ELF-1 (cell line): ENCODE measurements at places on chromosomes 11 and 22.
A peak's percentile ranks its signal among the peaks of the same experiment; 100 is the strongest.

- no peak for DNase-seq
Measured at GRCh38 chr11:58490827-58491226, 17.1 kb downstream of the OR5B21 start.

DNA sequence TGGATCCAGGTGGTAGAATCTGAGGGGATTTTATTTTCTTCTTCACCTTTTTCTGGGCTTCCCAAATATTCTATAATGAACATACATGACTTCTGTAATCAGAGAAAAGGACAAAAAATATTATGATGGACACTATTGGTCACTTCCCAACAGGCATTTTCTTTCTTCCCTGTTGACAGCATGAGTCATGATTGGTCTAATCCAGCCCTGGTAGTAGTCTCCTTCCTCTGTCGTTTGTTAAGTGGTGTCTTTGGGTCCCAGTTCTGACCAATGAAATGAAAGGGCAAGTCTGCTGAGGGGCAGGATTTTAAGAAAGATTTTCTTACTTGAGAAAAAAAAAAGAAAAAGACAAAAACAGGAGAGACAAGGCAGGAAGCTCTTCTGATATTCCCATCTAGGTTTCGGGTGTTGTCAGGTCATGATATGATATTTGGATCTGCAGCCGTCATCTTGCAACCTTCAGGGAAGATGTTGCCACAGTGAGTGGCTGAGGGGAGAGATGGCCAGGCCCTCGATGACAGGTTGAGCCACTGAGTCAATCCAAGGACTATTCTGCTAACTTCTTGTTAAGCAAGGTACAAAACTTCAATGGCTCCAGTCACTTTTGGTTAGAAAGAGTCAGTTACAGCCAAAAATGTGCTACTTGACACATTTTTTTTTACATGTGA lies 23.3 kb upstream of the PLEKHB1 start:
- DNase-seq: no peak

DNA sequence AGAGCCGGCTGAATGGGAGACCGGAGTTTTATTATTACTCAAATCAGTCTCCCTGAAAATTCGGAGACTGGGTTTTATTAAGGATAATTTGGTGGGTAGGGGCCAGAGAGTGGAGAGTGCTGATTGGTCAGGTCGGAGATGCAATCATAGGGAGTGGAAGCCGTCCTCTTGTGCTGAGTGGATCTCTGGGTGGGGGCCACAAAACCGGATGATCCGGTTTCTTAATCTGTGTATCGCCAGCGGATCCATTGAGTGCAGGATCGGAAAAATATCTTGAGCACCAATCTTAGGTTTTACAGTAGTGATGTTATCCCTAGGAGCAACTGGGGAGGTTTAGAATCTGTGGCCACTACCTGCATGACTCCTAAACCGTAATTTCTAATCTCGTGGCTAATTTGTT lies 886 bp upstream of the NIPSNAP1 start:
- peak; percentile 43 for DNase-seq

DNA sequence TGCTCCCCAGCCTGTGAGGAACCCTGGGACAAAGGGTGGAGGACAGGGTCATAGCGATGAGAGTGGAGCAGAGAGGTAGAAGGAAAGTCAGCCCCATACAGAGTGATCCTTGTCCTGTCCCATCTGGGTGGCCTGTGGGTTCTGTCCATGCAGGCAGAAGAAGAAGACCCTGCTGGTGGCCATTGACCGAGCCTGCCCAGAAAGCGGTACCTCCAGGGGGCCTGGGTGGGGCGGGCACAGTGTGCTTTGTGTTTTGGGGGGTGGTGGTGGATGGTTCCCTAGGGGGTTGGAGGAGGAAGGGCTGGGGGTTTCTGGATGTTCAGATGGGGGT lies 7.9 kb downstream of the SIDT2 start:
- DNase-seq: no peak

- peak; percentile 31 for DNase-seq
Measured at GRCh38 chr11:131851964-131852755, 481.7 kb downstream of the NTM start.

GRCh38 chr22:44939451-44939850 lies 70.4 kb downstream of the PHF21B start:
- no peak for DNase-seq

DNA sequence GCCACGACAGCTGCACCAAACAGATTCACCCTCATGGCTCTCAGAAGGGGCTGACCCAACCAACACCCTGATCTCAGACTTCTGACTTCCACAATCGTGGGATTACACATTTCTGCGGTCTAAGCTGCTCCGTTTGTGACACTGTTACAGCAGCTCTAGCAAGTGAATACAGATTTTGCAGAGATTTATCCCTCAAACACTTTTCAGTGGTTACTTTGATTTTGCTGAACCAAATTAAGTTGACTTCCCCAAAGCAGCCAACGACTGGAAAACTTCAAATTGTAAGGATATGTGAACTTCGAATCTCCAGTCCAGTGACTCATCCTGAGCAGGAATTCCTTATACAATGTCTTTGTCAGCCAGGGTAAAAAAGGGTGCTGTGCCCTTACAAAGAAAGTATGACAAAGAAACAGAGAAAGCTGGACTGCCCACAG lies 14.8 kb upstream of the INCENP start:
- DNase-seq: no peak

GRCh38 chr11:114083391-114084252 lies 24.1 kb downstream of the ZBTB16 start:
- DNase-seq: no peak

GRCh38 chr22:47801541-47802245 lies 1039.2 kb downstream of the TBC1D22A start:
- no peak for DNase-seq

DNA sequence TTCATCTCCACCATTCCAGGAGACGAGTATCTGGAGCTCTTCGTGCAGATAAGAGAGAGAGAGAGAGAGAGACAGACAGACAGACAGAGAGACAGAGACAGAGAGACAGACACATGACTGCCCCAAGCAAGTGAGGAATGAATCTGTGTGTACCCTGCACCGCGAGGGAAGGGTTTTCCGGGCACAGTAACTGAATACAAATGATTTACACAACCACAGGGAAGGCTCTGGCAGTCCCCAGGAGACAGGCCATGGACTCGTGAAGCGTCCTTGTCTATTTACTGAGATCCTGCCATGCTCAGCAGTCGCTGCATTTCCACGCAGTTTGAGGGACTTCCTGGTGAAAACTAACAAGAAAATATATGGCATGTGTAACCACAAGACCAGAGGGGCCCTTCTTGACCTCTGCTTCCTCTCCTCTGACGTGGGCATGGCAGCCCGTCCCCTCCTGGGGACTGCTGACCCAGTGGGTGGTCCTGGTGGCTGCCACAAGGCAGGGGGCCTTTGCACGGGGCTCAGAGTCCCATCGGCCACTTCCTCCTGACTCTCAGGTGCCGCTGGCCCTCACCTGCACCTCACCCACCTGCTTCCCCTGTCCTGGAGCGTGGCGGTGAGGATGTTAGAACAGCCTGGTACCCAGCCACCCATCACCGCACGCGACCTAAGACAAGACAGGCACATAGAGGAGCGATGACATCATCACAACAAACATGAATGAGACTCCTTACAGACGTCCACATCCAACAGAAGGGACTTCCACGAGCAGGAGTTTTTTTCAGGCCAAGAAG lies 75.9 kb downstream of the PHF21B start:
- DNase-seq: no peak

DNA sequence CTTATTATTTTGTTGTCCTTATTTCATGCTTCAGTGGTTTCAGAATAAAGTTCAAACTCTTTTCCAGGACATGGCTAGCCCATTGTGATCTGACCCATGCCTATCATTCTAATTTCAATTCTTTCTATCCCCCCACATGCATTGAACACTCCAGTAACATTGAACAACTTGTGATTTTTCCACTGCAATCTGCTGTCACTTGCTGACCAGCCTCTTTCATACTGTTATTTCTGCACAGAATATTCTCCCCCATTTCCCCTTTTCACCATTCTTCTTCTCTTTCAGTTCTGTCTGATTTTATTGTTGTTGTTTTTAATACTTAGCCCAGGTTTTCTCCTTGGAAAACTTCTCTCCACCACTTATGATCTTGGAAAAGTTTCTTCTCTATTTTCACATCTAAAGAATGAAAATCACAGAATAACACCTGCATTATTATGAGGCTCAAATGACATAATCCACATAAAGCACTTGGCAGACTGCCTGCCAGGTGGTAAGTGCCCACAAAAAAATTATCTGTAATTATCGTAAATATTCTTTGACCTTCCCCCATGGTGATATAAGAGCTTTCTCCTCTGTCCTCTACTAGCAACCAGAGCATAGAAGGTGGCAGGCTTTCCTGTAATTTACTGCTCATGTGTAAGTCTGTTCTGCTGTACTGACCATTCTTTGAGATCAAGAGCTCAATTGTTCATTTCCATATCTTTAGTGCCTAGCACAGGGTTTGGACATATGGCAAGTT lies 51.9 kb upstream of the EED start:
- no peak for DNase-seq

GRCh38 chr11:1353383-1354124 lies 36.2 kb upstream of the BRSK2 start:
- DNase-seq: peak; percentile 52

DNA sequence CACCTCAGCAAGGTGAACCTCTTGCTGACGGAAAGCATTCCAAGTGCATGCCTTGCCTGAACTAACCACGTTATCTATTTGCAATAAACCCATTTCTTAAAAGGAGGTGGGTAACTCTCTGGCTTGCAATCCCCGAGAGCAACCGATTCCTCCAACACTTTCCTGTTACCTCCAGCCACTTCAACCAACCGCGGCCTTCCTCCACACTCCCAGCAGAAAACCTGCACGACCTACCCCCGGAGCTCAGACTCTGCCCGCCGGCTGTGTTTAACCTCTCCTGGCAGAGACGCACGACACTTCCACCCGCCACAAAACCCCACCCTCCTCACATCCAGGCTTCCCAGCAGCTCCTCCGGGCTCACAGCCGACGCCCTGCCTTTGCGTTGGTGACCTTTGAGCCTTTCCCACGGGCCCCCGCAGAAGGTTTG lies 708 bp downstream of the SCO2 start:
- no peak for DNase-seq

DNA sequence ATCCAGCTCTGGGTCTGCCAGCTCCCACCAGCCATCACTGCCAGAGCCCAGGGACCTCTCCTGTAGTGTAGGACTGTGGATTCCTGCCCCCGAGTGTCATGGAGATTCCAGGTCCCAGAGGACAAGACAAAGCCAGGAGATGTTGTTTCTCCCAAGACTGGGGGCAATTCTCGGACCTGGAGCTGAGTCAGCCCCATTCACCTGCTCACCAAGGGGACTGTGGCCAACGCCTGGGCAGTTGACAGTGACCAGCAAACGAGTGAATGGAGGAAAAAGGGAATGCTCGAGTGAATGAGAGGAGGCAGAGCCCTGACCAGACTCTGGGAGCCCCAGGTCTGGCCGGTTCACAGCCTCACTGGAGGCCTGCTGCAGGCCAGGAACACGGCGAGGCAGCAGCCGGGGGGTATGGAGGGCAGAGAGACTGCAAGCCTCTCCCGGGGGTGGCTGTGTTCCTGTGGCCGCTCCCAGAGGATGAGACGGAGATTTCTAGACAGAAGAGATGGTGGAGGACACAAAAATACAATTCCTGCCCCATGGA lies 61.3 kb upstream of the PRR5 start:
- no peak for DNase-seq

GRCh38 chr11:67285541-67286498 lies 3.3 kb upstream of the ANKRD13D start:
- DNase-seq: no peak

DNA sequence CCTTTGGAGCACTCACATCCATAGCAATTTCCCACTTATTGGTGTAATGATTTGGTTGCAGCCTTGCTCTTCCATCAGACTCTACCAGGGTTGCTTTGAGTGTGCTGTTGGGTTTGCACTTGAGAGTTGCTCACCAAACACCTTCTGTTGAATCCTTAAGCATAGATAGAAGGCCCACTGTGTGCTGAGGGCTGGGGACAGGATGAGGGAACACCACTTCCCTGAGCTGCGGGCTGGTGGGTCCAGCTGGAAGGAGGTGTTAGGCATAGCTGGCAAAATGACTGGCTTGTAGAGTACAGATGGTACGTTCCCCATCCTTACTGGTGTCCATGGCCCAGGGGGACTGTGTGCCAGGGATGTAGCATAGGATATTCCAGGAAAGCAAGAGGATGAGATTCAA lies 3.9 kb downstream of the PRDM11 start:
- DNase-seq: no peak

- no peak for DNase-seq
Measured at GRCh38 chr11:26418386-26418912, 86.5 kb downstream of the ANO3 start.

GRCh38 chr11:65552388-65552951 lies 5.7 kb downstream of the LTBP3 start:
- DNase-seq: no peak

- DNase-seq: no peak
Measured at GRCh38 chr22:37229012-37229804, 14.9 kb downstream of the RAC2 start.
